ENCODE measurements at places on chromosomes 13 and 19. TPM values are rescaled to one million over a fixed set of nuclear protein-coding genes. Genes with fewer than 3 reads are reported as not detected.

HRC gene
- total RNA-seq = not detected

- DNase-seq = no peak
Measured at GRCh38 chr13:46369506-46370277, 17.4 kb downstream of the RUBCNL start.

- no peak for DNase-seq
Measured at GRCh38 chr13:98511435-98511834, 65.5 kb downstream of the STK24 start.

GRCh38 chr19:51064534-51065220 lies at the start of gene KLK13:
Gene KLK13 (minus strand): TSS chr19:51065092. CDS start chr19:51065067, 25 bp downstream.
- DNase-seq = no peak

DNA sequence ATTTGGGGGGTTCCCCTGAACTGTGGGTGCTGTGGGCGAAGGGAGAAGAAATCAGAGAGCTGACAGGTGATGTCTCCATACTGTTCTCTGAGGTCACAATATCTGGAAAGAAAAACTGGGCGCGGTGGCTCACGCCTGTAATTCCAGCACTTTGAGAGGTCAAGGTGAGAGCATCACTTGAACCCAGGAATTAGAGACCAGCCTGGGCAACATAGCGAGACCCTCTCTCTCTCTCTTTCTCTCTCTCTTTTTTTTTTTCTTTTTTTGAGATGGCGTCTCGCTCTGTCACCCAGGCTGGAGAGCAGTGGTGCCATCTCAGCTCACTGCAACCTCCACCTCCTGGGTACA lies 21.9 kb downstream of the IQCN start:
- DNase-seq = no peak

DNA sequence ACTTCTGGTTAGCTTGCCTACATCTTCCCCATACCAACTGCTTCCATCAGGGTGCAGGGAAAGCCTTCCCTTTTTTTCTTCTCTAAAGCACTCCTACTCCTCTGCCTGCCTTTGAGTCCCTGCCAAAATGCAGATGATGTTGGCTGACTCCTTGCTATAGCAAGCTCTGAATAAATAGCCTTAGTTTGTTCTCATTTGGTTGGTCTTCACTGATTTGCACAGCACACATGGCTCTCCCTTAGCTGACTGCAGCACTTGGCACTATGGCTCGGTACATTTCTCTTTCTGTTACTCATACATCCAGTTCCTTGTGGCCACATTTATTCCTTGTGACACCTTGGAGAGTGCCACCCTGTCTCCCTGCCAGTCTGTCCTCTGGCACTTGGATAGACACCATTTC lies 249.8 kb downstream of the DCLK1 start:
- DNase-seq = no peak

DNA sequence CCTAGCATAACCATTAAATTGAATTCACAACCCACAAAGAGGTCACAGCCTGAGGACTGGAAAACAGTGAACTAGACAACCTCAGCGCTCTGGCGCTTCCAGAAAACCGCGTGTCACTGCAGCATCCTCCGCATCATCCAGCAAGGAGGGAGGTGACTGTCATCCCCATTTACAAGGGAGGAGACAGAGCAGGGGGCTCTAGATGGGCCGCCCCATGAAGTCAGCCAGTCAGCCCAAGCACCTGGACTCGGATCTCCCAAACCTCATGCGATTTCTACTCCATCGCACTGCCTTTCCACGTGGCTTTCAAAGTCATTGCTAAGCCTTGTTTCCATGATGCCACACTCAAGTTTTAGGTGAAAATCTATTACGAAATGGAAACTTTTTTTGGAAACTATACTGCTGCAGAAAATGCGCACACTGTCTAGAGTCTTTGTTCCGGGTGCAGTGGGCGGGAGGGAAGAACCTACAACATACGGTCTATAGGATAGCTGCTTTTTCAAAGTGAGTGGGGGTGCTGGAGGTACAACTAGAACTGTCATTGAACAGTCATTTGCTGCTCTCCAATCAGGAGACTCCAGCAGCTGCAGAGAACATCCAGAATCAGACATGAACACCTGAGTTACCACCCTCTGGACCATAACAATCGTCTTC lies 2.8 kb downstream of the AP3D1 start:
- DNase-seq = no peak

Measured in SK-MEL-5 (cell line).